ENCODE measurements at places on chromosomes 12 and 14.

GRCh38 chr14:102875652-102876051, 46.8 kb upstream of the AMN start:
- no peak for DNase-seq

- DNase-seq: no peak
Measured at GRCh38 chr12:123150744-123151456, at the start of gene PITPNM2. Gene PITPNM2 (minus strand): TSS chr12:123151090. CDS start chr12:123034590, 116,500 bp downstream.

GRCh38 chr12:110725267-110725666, 17.4 kb downstream of the PPP1CC start:
- DNase-seq: no peak

DNA sequence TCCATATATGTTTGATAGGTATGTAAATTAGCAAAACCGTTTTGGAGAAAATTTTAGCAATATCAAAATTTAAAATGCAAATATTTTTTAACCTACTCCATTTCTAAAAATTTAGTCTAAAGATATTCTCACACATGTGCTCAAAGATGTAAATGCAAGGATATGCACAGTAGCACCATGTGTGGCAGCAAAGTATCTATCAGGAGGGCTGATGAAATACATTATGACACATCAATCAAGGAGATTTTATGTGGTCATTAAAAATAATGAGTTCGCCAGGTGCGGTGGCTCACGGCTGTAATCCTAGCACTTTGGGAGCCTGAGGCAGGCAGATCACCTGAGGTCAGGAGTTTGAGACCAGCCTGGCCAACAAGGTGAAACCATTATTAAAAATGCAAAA, 8.0 kb upstream of the C1R start:
- DNase-seq: no peak

GRCh38 chr14:104105822-104106470, 20.4 kb downstream of the ASPG start:
- no peak for DNase-seq

GRCh38 chr14:53044486-53044885, 93.6 kb upstream of the FERMT2 start:
- DNase-seq: no peak

GRCh38 chr12:3381059-3382047, 109.7 kb upstream of the PRMT8 start:
- no peak for DNase-seq

GRCh38 chr12:22860926-22861325, 236.0 kb downstream of the ETNK1 start:
- no peak for DNase-seq

DNA sequence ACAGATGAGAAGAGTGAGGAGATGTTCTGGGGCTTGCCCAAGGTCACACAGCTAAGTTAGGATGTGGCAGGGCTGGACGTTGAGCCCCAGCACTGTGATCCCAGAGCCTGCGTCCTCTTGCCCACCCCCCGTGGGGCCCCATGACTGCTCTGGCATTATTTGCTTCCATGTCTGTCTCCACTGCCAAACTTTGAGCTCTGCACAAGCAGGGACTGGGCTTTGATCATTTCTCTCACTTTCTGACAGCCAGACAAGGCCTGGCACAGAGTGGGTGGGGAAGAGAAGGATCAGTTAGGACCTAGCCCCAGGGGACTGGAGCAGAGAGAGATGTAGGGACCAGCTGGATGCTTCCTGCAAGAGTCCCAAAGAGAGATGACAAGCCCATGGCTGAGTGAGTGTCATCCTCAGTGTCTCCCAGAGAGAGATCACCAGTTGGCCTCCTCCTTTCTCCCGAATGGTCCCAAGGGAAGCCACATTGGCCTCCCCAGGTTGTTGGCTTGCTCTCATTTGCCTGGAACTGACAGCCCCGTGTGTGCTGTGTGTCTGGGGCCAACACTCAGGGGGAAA, 126.7 kb upstream of the PWP1 start:
- DNase-seq: no peak

DNA sequence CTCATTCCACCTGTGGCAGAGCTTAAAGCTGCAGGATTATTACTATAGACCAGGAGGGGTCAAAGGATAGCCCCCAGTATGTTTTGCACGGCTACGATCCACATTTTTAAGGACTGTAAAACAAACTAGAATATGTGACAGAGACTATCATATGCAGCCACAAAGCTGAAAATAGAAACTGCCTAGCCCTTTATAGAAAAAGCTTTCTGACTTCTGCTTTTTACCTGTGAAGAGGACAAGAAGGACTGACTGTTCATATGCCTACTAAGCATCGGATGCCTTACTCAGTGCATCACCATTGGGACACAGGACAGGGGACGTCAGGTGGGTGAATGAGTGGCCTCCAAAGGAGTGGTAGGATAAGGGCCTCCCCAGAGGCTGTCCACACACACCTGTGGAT, 29.8 kb downstream of the SPTB start:
- DNase-seq: no peak

DNA sequence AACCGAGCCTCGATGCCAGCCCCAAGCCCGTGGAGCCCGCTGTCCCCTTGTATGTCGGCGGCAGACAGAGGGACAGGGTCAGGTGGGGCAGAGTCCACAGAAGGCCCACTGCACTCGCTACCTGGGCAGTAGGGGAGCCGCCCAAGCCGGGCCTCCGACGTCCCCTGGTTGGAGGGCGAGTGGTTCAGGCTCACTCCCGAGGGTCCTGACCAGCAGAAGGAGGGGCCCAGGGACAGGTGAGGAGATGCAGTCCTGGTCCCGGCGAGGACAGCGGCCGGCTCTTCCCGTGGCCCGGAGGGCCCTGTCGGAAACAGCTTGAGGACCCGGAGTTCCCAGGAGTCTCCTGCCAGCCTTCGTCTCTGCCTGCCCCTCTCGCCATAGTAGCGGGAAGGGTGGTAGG, 216.7 kb upstream of the SFSWAP start:
- DNase-seq: no peak

DNA sequence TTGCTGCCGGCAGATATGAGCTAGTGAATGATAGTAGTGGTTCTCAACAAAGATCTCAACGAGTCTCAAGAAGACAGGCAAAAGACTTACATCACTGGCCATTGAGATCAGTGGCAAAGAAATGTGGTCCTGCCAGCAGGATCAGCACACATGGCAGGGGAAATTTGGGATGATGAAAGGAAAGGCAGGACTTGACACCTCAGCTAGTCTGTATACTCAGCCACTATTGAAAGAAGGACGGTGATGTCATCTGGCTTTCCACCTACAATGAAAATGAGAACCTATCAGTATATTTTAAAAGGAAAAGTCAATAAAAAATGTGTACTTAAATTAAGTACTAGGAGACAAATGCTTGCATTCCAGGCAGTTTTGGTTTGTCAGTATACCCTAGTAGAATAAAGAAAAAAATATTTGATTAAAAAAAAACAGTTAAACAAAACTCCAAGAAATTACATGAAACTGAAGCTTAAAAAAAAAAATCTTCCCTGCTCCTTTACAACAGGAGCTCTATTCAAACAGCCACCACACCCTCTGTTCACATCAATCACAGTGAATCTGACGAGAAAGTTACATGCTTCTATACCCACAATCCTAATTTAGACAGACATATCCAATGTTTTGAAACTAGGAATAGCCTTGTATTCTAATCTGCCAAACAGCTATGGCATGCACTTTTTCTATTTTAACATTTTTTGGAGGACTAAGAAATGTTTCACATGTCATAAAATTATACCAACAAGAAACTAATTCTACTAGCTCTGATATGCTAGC, 34.9 kb downstream of the RAD9B start:
- DNase-seq: no peak

DNA sequence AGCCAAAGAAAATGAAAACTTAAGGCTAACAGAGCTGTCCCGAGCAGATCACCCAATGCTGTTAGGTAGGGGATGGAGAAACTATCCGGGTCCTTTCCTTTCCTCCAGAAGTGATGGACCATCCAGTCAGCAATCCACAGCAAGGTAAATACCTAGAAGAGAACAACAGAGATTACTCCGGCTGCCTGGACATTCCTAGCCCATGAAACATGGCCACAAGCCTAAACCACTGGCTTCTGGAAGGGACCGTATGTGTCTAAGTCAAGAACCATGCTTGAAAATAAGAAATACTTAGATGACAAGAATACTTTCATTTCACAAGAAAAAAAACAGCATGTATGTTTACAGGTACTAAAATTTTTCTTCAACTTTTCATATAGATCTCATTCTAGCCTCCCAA, 152.9 kb downstream of the SLC41A2 start:
- peak; percentile 22 for DNase-seq

DNA sequence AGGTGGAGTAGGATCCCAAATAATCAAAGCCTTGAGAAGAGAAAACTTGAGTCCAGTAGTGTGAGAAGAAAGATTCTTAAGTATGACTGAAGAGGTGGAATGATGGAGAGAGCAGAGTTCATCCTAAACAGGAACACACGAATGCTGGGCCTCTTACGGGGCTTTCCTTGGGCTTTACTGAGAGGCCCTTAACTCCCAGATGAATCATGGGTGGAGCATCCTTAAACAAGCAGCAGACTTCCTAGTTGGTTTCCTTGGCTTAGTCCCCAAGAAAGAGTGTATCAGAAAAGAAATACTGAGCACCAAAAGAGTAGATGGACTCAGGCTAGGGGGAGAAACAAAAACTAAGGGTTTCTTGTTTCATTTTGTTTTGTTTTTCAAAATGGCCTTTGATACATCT, 132.5 kb downstream of the GPR135 start:
- no peak for DNase-seq

GRCh38 chr12:87768501-87769287, 260.5 kb downstream of the C12orf50 start:
- no peak for DNase-seq

- no peak for DNase-seq
Measured at GRCh38 chr12:108633081-108633533, 587 bp downstream of the SELPLG start.

GRCh38 chr12:32398181-32398580, 1.2 kb upstream of the FGD4 start:
- DNase-seq: no peak

- DNase-seq: no peak
Measured at GRCh38 chr12:6818222-6818621, 3.4 kb upstream of the GPR162 start.

- peak; percentile 80 for DNase-seq
Measured at GRCh38 chr12:32440120-32440865, 40.9 kb downstream of the FGD4 start.

GRCh38 chr12:89821896-89822295, 113.3 kb upstream of the ATP2B1 start:
- peak; percentile 43 for DNase-seq
